ENCODE measurements at places on chromosomes 5 and 9.

GRCh38 chr9:102253099-102253498 is 514.7 kb upstream of the GRIN3A start:
- DNase-seq, result no peak

DNA sequence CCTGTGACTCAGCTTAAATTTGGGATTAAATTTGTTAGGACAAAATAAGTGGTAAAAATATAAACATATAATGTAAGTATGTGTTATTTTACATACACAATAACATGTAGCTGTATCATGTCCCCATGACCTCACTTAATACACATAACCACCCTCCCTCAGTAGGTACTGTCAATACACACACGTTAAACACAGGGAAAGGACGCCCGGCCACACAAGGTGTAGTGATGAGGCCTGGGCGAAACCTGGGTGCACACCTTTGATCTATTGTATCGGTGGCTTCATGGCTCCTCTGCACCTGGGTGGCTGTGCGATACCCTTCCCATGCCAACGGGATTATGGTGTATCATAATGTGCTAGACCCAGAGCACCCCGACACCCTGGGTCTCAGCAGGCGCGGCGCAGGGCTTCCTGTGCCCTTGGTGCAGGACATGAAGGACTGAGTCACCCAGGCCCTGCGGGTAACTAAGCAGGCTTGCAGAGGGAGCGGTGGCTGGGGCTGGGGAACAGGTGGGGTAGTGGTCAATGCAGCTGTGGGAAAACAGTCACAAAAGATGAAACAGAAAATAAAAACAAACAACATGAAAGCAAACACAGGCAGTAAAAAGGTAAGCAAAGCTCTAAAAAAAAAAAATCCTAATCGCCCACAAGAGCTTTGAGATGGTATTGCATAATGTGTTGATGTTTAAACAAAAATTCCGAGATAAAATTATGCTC is 127.5 kb upstream of the RETREG1 start:
- no peak for DNase-seq

DNA sequence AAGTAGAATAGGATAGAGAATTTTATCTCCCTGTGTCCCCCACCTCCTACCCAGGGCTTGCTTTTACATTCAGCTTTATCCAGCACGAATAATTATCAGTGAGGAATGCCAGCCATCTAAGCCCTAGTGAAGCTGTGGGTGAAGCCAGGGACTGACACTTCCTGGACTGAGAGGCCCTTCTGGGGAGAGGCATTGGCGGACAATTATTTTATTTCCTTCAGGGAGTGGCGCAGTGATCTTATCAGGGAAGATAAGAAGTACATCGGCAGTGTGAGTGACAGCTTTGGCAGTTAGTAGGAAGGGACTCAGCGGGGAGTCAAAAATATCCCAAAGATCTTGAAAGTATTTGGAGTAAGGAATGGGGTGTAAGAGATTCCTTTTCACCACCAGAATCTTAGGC is 34.9 kb upstream of the RPS23 start:
- no peak for DNase-seq

DNA sequence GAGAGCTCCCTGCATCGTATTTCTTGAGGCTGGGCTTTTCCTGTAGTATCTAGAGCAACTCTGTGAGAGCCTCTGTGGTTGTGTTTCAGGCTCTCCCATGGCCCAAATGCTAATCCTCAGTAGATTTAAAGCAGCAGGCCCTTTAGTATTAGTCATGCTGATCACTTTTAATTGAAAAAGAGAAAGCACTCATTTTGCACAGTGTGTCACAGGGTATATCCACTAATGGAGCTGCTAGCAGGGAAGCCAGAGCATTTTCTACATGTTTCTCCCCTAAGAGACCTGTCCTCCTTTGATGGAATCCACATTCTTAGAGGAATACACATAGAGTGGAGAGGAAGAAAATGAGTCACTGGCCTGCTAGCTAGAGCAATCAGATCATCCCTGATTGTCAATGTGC is 348.5 kb downstream of the TMEM232 start:
- no peak for DNase-seq

GRCh38 chr5:94944160-94944559 is 325.7 kb downstream of the SLF1 start:
- no peak for DNase-seq

DNA sequence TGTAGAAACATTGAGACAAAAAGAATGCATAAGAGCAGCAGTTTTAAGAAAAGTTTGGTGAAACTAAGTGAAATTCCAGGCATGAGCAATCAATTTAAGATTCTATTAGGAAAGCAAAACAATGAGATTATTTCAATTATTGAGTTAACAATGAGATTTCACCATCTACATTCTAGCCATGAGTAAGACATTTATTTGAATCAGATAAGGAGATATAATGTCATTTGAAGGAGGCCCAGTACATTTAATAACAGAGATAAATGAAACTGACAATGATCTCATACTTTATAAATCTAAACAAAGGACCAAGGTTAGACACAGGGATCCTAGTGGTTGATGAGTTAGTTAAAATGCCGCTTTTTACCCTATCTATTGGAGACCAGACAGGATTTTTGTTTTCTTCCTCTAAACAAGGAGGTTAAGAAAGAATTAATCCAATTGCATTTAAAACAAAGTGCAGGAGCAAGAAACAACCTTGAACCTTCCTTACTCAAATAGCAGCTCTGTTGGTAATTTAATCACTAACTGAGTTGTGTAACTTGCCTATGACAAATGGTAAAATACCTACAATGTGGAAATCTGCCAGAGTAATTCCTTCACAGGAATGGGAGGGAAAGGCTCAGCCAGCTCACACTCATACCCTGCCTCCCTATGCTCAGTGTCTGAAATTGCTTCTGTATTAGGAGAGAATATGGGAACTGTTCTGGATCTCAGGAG is 103.5 kb upstream of the NR3C1 start:
- DNase-seq, result no peak

DNA sequence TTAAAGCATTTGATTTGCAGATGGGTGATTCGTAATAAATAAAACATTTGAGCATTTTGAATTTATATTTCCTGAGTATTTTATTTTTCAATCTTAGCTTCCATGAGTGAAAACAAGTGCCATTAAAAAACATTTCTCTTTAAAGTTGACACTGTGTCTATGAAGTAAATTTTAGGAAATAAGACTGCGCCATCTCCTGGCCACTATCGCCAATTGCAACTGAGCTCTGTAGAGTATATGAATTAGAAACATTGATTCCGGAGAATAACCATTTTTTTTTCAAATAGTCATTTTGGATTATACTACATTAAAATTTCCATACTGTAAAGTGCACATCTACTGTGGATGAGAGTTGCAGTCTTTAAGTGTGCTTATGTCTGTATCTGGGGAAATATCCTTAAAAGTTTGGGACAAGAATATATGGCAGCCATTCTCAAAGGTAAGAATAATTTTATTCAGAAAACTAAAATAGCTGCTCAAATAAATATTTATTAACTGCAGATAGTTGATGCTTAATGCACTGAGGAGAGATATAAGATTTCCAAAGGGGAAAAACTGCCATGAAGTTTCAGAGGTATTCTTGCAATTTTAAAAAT is 5.9 kb downstream of the DMRTA1 start:
- DNase-seq, result no peak

DNA sequence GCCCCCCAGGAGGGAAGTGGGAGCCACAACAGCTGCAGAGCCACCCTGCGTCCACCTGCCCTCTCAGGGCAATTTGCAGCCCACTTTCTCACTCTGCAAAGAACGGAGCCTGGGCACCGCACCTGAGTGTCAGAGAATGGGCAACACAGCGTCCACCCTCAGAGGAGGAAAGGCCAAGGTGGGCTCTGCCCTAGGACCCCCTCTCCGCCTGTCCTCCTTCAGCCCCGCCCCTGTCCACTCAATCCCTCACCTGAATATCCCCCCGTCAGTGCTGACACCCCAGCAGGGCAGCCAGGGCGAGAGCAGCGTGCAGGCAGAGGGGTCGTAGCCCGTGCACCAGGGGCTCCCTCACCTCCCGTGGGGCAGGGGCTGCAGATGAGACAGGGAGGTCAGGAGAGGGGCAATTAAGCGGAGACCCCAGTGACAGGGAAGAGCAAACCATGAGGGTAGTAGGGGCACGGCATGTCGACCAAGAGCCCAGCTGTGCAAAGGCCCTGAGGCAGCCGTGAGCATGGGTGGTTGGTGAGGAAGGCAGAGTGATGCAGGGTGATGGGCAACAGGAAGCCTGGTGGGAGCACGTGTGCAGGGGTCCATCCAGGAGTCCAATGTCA is 140.3 kb downstream of the OLFM1 start:
- DNase-seq, result no peak

- no peak for DNase-seq
Observed at GRCh38 chr9:13726746-13727145, 447.3 kb upstream of the MPDZ start.

DNA sequence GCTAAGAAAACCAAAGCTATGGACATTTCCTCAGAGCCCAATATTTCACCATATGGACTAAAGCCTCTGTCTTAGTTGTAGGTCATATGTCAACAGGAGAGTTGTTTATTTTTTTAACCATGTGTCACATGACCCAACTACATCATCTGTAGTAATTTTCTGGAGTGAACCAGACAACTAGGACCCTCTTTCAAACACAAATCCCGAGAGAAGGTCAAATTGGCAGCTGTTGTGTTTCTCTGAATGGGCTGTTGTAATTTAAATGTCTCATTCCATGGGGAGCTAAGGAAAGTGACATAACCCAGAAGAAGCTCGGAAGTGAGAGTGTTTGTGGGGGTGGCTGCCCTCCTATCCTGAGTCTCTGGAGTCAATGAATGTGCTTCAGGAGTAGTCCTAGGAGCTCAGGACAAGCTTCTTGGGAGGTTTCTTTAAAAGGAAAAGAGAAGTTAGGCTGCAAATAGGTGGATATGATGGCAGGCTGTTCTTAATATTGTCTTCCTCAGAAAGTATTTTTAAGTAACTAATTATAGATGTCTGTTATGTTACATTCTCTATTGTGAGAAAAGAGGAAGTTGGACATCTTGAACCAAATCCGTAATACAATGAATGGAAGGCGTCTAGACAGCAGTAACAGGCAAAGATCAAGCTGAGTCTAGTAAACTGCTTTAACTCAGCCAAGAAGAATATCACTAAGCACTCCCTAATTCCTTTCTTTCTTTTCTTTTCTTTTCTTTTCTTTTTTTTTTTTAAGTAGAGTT is 50.1 kb downstream of the TMEM167A start:
- no peak for DNase-seq
